ENCODE measurements at places on chromosomes 16 and 17.

DNA sequence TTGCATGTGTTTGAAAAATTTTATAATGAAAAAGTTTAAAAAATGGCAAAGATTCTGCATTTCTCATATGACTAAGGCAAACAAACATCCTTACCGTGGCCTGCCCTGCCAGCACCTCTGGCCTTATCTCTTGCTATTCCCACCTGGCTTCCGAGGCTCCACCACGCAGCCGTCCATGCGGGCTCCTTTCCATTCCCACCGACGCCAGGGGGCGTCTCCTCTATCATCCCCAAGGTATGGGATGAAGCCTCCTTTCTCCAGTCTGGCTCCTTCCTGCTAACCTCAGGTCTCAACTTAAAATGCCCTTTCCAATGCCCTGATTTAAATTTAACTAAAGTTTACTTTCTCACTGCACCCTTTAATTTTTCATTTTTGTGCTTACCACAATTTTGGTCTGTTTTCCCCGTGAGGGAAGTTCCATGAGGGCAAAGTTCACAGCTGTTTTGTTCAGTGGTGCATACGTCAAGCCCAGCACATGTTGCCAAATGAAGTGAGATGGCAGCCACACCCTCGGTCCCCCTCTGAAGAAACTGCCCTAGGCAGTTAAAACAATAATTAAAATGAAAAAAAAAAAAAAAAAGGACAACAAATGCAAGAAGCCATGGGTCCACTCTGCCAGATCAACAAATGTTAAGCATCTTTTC is 13.3 kb upstream of the SDK2 start:
- DNase-seq: no peak

DNA sequence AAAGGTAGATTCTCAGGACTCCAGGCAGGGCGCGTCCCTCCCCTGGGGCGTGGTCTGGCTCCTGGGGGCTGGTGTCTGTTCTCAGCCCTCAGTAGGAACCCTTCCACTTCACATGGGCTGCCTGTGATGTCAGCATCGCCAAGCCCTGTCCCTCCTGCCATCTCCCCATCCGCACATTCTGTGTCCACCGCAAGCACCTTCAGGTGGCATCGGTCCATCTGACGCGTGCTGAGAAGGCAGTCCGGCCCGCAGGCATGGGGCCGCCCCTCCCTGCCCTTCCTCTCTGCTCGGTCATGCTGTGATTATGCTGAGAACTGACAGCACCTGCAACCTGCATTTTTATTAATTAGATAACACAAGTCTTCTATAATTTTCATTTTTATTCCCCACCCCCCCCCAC is 12.7 kb upstream of the DNAH17 start:
- no peak for DNase-seq

DNA sequence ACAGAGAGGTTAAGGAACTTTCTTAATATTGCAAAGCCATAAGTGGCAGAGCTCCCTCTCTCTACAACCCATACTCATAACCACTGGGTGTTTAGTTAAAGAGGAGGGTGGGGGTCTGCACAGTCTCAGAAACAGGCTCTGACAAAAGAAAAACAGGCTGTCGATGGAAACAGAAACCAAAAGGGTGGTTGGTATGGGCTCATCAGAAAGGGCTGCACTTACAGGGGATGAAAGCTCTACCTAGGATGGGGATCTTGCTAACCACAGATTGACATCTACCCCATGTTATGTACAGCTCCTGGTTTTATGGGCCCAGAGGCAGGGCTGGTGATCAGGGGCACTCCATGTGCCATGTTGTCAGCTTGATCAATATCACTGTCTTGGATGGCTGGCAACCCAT is 111.4 kb downstream of the CYLD start:
- no peak for DNase-seq

DNA sequence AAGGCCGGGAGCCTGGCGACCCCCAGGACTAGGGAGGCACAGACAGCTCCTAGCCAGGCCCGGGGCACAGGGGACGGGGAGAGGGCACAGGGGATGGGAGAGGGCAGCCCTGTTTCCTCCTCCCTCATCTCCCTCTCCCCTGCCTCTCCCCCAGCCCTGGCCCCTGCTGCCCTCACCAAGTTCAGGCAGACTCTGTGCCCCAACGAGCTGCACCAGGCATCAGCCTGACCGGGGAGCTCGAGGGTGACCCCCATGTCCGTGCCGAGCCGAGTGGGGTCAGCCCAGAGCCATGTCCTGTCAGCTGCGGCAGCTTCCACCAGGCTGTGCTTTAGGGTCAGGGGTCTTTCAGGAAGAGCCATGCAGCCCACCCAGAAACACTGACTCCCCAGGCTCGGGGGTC is 6.0 kb downstream of the CDH15 start:
- DNase-seq: no peak

DNA sequence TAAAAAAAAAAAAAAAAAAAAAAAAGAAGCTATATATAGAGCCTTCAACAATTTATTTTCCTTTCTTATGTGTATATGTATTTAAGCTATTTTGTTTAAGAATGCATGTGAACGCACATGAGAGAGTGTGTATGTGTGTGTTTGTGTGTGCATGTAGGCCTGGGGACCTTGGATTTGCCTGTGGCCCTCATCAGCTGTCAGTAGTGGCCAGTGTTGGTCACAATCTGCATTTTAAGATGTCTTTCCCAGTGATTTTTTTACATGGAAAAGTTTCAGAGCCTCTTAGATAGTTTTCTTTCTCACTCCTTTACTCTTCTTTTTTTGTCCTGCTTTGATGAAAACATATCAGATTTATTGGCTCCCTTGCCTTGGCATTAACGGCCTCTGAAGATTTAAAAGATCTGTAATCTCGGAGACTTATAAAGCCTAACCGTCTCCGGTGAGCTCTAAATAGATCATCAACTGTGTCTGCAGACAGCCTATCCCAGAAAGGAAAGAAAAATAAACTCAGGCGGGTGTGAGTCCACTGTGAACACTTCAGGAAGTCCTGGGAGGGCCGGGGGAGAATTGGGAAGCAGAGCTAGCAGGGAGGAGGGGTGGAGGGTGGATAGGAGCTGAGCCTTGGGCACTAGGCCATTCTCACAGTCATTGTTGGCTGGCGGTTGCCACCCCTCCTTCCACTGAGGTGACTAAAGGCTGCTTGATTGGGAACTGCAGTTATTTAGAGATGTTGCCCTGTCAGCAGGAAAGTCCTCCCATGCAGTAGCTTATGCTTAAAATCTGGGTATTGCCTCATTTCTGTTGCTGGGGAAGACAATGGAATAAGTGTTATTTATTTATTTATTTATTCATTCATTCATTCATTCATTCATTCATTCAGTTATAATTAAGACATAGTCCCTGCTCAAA is 86.8 kb downstream of the WWP2 start:
- DNase-seq: no peak

DNA sequence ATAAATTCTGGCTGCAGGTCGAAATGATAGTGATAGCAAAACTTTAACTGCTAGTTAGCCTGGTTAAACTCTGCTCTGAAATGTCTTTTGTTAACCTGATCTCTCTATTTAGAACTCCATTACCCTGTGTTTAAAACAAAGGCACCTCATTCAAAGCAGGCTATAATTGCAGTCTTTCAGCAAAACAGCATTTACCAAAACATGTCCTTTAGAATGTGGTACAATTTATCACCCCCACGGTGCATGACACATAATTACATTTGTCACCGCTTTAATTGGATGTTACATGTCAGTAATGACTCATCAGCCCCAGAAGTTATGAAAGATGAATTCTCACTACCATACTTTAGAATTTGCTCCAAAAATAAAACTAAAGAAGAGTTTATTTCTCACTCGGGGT is 295.4 kb downstream of the TOX3 start:
- DNase-seq: no peak

DNA sequence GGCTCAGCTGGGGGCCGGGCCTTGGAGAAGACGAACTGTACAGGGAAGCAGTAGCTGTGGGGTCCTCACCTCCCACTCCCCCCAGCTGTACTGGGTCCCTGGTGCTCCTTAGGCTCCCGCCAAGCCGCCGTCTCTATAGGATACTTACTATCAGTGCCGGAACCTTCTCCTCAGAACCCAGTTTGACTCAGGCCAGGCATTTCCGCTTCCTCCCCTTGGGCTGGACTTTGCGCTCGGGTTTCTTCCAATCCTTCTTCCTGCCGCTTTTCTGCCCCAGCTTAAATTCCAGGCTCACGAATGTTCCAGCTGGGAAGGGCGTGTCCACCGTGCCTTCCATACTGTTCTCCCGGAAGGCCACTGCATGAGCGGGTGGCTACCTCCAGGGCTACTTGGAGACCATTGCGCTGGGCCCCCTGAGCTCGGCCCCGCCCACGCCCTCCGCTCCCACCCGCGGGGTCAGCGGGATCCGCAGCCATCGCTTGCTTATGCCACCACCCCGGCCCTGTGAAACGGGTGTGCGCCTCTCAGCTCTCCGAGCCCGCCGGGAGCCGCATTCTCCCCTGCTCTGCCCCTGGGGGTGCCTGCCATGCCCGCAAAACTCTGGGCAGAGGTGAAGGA is 1795.9 kb downstream of the TP53TG3F start:
- DNase-seq: no peak

- DNase-seq: no peak
Observed at GRCh38 chr16:78213751-78214150, 114.3 kb downstream of the WWOX start.

DNA sequence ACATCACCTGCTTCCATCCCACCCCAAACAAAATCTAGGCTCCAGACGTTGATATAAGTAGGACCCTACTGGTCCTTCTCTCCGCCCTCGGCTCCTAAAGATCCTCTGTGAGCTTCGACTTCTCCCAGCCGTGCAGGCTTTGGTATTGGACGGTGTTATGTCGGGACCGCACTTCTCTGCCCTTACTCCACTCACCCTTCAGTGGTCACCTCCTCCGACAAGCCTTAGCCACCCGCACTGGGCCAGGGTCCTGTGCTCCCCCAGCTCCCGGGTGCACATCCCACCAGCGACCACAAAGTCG is 1.6 kb downstream of the PSMB10 start:
- DNase-seq: no peak

DNA sequence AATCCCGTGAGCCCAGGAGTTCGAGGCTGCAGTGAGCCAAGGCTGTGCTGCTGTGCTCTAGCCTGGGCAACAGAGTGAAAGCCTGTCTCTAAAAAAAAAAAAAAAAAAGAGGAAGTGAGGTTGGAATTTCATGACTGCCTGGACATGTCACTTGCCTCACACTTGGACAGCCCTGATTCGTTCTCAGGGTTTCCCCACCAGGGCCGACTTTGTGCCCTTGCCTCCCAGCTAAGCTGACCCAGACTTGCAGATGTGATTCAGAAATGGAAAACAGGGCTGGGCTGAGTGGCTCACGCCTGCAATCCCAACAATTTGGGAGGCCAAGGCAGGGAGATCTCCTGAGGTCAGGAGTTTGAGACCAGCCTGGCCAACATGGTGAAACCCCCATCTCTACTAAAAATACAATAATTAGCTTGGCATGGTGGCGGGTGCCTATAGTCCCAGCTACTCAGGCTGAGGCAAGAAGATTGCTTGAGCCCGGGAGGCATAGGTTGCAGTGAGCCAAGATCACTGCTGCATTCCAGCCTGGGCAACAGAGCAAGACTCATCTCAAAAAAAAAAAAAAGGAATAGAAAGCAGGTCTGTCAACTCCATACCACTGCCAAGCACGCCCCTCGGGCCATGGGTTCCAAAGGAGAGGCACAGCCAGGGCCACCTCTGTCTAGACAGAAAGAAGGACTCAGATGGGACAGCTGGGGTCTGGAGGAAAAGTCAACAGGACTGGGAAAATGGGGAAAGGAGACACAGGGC is 46.9 kb downstream of the SOCS1 start:
- no peak for DNase-seq

GRCh38 chr17:46212634-46213435 is 19.6 kb upstream of the KANSL1 start:
- peak; percentile 71 for DNase-seq

DNA sequence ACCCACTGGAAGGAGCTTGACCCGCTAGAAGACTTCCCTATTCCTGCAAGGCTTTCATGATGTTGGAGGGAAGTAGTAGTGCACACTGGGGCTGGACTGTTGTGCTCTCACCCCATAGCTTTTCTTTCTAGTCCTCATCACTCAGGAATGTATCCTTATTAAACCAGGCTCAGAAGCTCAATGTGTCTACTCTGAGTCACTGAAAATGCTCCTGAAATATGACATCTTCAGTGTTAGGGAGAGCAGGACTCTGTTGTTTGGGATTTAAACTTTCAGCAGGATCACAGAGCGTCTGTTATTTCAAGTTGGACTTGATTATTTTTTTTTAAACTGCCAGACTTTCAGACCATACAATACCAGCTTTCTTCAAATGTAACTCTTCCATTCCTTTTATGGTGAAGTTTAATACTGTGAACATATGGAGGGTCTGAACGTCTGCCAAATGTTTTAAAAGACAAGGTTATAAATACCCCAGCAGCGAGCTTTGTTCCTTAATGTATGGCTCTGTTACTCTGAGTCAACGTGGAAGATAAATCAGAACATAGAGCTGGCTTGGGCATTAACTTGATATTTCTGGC is 257.5 kb downstream of the CDH11 start:
- no peak for DNase-seq

DNA sequence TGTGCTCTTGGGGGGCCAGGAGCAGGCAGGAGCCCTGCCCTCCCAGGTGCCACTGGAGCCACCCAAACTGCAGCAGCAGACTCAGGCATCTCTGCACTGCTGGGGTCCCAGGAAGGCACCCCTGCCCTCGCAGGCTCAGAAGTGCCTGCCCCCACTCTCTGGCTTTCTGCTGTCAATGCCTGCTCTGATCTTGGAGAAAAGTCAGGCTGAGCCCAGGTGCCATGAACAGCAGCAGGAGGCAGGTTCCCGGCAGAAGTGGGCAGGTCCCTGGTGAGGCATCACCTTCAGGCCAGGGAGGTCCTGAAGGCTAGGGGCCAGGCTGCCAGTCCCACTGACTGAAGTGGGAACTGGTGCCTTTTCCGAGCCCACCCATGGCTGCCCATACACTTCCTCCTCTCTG is 106.5 kb downstream of the MGAT5B start:
- DNase-seq: no peak

GRCh38 chr17:17890773-17891759 is 54.3 kb upstream of the SREBF1 start:
- DNase-seq: peak; percentile 38

GRCh38 chr17:27906623-27907022 is 13.5 kb upstream of the LYRM9 start:
- DNase-seq: no peak

DNA sequence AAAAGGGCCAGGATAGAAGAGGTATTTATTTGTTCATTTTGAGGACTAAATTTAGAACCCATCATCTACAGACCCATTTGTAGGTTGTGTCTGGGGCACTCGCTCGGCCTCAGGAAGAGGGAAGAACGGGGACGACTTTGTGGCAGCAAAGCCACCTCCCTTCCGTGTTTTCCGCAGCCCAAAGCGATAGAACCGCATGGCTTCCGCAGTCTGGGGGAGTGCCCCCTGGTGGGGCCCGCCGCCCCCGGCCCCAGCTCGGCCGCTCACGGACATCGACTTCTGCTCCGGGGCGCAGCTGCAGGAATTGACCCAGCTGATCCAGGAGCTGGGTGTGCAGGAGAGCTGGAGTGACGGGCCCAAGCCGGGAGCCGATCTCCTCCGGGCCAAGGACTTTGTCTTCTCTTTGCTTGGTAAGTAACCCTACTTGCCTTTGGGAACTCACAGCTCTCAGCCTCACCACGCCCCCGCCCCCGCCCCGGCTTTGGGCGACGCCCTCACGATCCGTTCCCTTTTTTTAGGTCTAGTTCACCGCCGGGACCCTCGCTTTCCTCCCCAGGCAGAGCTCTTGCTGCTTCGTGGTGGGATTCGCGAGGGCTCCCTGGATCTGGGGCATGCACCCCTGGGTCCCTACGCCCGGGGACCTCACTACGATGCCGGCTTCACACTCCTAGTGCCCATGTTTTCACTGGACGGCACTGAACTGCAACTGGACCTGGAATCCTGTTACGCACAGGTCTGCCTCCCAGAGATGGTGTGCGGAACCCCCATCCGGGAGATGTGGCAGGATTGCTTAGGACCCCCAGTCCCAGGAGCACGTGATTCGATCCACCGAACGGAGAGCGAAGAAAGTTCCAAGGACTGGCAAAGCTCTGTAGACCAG is 681 bp downstream of the TMEM102 start:
- peak; percentile 51 for DNase-seq
